Activated T-helper 17 cell treated with anti-CD3 and anti-CD28 coated beads, Interleukin-2, amount 50 U/mL, for 72 hours (primary cell): ENCODE measurements at places on chromosomes 13 and 19.

DNA sequence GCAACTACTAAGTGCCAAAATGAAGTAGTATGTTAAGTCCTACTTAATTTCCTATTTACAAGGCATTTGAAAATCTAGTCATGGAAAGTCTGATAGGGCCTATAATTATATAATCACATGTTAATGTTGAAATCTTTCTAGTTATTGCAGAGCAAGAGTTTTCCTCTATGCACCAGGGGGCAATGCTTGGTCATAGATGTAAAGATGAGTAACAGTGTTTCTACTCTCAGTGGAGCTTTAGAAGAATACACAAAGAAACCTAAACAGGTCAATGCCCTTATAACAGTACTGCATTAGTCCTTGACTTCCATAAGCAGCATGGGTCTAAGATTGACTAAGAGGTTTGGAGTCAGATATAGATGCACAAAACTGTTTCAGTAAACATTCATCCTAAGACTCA lies 218.7 kb downstream of the KCTD12 start:
- ATAC-seq, result peak; percentile 47

DNA sequence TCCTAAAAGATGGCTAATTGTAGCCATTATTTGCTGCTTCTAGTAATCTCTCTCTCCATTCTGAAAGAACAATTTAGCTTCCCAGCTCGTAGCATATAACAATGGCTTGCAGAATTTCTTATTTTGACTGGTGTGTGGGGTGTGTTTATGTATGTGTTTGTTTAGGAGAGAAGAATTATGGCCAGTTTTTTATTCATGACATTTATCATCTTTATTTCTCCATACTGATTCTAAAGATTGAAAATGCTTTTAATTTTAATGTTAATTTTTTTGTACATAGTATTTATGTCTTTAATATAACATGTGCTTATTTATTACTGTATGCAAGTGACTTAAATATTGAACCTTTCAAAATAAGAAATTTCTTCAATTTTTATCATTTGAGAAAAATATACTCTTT lies 115.8 kb upstream of the TMTC4 start:
- ATAC-seq, result no peak

DNA sequence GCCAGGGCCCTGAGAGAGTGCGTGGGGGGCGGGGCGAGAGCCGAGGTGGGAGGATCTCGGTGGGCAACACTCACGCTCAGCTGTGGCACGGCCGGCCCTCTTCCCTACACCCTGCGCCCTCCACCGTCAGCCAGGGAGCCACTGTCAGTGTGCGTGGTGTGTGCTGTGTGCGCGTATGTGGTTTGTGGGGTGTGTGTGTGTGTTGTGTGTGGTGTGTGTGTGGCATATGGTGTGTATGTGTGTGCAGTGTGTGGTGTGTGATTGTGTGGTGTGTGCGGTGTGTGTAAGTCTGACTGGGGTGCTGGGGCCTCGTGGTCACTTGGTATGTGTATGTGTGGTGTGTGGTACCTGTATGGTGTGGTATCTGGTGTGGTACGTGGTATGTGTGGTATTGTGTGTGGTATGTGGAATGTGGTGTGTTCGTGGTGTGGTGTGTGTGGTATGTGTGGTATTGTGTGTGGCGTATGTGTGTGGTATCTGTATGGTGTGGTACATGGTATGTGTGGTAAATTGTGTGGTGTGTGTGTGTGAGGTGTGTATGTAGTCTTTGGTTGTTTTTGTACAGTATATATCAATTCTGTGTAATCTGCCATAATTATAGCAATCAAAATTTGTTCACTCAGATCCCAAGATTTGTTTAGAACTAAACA lies 5.1 kb downstream of the GRK1 start:
- ATAC-seq, result peak; percentile 21

GRCh38 chr13:53131361-53131760 lies 102.7 kb downstream of the OLFM4 start:
- no peak for ATAC-seq

- no peak for ATAC-seq
These were observed 111.7 kb downstream of the SHISA2 start for GRCh38 chr13:25939961-25940687.

DNA sequence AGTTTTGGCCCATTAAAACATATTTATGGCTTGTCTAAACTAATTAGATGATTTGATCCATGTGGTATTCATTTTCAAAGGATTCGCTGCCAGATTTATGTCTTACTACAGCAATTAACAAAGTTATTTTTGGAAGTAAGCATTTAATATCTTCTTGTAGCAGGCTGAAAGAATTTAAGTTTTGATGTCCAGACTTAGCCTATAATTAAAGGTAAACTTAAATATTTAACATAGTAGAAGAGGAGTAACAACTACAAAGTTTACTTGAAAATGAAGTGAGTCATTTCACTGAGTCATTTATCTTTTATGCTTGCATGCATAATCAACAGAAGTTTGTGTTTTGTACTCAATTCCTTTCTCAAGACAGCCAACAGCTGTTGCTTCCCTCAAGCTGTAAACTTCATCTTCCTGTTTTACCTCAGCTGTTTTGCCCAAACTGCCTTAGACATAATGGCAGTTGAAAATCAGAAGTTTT lies 58.1 kb downstream of the EDNRB start:
- no peak for ATAC-seq

DNA sequence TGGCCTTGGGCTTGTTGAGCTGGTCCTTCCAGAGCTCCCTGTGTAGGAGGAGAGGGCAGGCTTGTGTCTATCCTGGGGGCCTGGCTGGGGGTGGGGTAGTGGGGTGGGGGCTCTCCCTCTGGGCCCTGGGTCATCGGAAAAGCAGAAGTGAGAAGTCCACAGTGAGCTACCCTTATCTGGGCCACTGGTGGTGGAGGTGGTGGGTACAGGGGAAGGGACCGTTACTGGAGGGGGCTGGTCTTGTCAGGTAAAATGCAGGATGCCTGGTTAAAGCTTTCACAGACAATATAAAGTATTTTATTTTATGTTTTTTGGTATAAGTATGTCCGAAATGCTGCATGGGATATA lies 342 bp upstream of the SIGLEC10 start:
- no peak for ATAC-seq

- ATAC-seq, result no peak
These were observed 19.6 kb downstream of the LILRB4 start for GRCh38 chr19:54682306-54682856.

GRCh38 chr19:4338441-4339355 lies at the start of gene STAP2:
Gene STAP2 (minus strand): TSS chr19:4338827. CDS start chr19:4338753, 74 bp downstream.
- no peak for ATAC-seq

DNA sequence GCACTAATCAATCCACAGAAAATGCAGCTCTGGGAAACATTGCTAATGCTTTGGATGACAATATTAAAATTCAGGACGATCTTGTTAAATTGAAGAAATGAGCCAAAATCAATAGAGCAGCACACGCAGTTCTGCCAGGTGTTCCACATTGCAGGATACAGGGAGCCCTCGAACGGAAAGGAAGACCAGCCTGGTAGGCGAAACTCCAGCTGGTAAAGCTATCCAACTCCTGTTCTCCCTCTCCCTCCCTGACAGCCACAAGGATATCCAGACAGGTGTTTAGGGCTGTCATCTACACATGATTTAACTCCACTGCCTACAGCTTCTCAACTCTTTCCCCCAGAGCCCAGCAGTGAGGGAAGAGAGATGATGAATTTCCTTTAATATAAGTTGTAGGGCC lies 67.7 kb downstream of the EPSTI1 start:
- no peak for ATAC-seq
